ENCODE measurements at places on chromosomes 3 and 15. TPM values are rescaled to one million over a fixed set of nuclear protein-coding genes. Genes with fewer than 3 reads are reported as not detected.

The CYP8B1 gene
- total RNA-seq: not detected

GRCh38 chr3:39415983-39416382 lies 9.5 kb downstream of the RPSA start:
- no peak for DNase-seq

- DNase-seq: no peak
Measured at GRCh38 chr3:5458526-5458925, 271.0 kb downstream of the EDEM1 start.

GRCh38 chr3:163056874-163057497 lies 1560.4 kb downstream of the OTOL1 start:
- DNase-seq: no peak

GRCh38 chr15:55884223-55884622 lies 109.2 kb downstream of the NEDD4 start:
- DNase-seq: no peak

GRCh38 chr3:153552887-153553604 lies 391.0 kb downstream of the RAP2B start:
- no peak for DNase-seq

All from activated CD4-positive, alpha-beta memory T cell treated with anti-CD3 and anti-CD28 coated beads for 36 hours (primary cell).